Left cardiac atrium (tissue), 4 donors: ENCODE measurements at places on chromosomes 4 and X. TPM values are rescaled to one million over a fixed set of nuclear protein-coding genes. Genes with fewer than 3 reads are reported as not detected.

DNA sequence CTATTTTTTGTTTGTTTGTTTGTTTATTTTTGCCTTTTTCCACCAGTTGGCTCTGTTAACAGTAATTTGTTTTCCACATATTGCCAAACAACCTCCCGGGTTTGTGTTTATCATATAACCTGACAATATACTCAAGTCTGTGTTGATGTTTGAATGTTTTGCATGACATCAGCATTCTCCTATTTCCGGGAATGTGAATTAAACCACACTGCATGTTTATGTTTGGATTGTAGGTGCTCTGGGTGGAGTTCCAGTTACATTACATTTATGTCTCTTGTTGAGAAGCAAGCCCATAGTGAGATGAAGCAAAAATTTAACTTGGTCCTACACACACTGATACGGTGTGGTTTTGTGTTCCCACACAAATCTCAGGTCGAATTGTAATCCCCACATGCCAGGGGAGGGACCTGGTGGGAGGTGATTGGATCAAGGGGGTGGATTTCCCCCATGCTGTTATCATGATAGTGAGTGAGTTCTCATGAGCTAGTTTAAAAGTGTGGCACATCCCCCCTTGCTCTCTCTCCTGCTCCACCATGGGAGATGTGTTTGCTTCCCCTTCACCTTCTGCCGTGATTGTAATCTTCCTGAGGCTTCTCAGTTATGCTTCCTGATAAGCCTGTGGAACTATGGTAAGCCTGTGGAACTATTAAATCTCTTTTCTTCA lies 54.4 kb upstream of the CLNK start:
- DNase-seq, result no peak

The RTL3 gene
- total RNA-seq, result 0.15 TPM

GRCh38 chr4:65007841-65008439 lies 598.7 kb upstream of the TECRL start:
- no peak for DNase-seq

DNA sequence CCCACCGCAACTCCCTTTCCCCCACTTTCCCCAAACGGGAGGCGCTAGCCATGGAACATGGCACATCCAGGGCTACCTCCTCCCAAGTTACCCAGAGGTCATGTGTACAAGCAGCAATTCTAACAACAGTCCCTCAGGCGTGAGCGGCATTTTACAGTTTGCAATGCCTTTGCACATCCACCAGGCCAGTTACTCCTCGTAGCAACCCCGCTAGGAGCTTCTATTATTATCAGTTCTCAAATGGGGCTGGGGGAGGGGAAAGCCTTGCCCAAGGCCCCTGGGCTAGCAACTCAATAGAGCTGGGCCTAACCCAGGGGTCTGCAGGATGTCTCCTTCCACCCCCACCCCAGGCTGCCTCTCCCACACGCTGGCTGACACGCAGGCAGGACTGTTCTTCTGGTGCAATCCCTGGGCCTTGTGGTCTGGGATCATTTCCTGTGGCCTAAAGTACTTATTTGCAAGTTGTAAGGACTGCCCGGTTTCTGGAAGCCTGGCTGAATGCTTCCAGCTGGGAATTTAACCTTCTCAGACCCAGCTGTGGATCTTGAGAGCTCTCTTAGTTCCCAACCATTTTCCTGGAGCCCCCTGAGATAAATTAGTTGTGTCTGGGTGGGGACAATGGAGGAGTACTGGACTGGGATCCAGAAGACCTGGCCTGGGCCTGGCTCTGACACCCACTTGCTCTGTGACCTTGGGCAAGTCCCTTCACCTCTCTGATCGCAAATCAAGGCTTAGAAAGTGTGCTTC lies 27.7 kb downstream of the PJA1 start:
- no peak for DNase-seq

DNA sequence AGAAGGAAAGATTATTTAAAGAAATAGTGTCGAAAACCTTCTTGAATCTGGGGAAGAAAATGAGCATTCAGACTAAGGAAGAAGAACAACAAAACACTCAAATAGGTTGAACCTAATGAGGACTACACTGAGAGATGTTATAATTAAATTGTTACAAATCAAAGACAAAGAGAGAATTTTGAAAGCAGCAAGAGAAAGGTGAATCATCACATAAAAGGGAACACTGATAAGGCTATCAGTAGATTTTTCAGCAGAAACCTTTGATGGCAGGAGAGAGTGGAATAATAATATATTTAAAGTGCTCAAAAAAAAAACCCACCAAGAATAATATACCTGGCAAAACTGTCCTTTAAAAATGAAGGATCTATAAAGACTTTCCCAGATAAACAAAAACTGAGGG lies 114.9 kb downstream of the AREG start:
- DNase-seq, result no peak

DNA sequence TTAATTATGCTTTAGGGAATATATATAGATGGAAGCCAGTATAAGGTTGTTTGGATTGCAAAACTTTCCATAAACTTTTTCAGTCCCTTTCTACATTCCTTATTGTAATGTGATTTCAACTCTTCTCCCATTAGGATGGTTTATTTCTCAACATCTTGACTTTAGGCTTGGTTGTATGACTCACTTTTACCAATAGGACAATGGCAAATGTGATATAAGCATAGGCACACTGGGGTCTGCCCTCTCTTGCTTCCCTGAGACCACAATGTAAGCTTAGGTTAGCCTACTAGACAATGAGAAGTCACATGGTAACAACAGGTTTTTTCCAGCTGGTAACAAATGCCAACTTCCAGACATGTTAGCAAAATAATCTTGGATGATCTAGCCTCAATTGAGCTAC lies 163.3 kb upstream of the RBPJ start:
- no peak for DNase-seq

DNA sequence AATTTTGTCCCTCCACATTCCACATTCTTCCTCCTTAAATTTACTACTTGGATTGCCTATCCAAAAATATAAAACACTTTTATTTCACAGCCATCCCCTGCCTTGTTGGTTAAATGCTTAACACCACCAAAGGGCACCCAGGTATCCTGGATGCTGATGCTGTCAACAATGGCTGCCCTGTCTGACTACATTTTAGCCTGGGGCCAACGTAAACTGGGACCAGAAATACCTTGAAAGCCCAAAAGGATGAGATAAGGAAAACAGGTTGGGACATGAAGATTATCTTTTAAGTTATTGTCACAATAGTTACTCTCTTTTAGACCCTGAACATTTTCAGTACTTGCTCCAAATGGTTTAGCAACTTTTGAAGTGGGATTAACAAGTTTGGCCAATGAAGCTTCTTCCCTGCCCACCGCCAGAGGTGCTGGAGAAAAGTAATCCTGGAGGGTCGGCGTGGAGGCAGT lies 775 bp upstream of the YIPF6 start:
- no peak for DNase-seq

The PNMA5 gene
- 0.06 TPM for total RNA-seq

GRCh38 chr4:79585834-79586233 lies 177.8 kb upstream of the GK2 start:
- DNase-seq, result no peak

The KCNIP4 gene
- not detected for total RNA-seq

The PAPSS1 gene
- total RNA-seq, result 15.4 TPM

- DNase-seq, result peak; percentile 23
Observed at GRCh38 chr4:23945451-23946017, 55.7 kb upstream of the PPARGC1A start.

The CYLC1 gene
- not detected for total RNA-seq

DNA sequence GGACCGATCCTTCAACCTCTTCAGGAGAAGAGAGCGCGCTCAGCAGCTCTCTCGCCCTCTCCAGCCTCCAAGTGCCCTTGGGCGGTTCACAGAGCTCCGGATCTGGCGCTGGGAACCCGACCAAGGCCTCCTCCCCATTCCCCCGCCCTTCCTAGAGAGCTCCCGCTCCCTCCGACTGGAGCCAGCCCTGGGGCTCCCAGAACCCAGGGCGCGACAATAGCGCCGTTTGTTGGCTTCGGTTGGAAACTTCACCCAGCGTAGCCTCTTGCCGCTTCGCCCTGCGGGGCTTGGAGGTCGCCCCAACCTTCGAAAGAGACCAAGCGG lies 3.1 kb upstream of the SOX3 start:
- no peak for DNase-seq

The RASGEF1B gene
- 7.8 TPM for total RNA-seq

The NDUFC1 gene
- total RNA-seq, result 181 TPM

GRCh38 chr4:38710053-38710452 lies 46.1 kb downstream of the KLF3 start:
- no peak for DNase-seq
